ENCODE measurements at places on chromosomes 7 and 10.

GRCh38 chr7:77450054-77450453 is 33.9 kb upstream of the GSAP start:
- DNase-seq = no peak

DNA sequence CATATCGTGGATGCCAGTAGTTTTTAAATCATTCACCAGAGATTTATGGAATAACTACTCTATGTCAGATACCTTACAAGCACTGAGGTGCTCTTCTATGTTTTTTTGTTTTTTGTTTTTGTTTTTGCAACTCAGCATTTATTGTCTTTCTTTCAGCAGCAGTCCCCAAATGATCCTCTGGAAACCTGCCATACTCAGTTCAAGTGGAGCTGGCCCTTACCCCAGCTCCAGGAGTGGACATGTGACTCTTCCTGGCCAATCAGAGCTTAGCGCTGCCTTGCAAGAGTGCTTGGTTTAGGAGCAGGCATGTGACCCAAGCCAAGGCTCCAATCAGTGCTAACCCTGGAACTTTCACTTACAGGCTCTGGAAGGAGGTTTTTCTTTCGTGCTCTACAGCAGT is 356.6 kb upstream of the ZMIZ1 start:
- DNase-seq = no peak

GRCh38 chr7:41716691-41717090 is 13.8 kb upstream of the INHBA start:
- no peak for DNase-seq

DNA sequence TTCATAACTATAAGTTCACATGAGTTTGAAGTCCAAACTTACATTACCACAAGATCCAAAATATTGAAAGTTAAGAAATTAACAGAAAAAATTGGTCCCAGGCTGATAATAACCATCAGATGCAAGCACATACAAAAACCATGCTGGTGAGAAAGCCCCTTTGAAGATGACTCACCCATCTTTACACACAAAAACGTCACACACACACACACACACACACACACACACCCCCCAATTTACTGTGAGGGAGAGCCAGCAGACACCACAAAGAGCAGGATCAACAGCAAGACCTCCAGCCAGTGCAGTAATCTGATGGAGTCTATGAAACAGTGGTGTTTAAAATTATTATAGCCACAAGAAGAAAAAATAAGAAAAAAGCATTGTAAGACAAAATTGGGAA is 50.1 kb upstream of the DRGX start:
- no peak for DNase-seq

DNA sequence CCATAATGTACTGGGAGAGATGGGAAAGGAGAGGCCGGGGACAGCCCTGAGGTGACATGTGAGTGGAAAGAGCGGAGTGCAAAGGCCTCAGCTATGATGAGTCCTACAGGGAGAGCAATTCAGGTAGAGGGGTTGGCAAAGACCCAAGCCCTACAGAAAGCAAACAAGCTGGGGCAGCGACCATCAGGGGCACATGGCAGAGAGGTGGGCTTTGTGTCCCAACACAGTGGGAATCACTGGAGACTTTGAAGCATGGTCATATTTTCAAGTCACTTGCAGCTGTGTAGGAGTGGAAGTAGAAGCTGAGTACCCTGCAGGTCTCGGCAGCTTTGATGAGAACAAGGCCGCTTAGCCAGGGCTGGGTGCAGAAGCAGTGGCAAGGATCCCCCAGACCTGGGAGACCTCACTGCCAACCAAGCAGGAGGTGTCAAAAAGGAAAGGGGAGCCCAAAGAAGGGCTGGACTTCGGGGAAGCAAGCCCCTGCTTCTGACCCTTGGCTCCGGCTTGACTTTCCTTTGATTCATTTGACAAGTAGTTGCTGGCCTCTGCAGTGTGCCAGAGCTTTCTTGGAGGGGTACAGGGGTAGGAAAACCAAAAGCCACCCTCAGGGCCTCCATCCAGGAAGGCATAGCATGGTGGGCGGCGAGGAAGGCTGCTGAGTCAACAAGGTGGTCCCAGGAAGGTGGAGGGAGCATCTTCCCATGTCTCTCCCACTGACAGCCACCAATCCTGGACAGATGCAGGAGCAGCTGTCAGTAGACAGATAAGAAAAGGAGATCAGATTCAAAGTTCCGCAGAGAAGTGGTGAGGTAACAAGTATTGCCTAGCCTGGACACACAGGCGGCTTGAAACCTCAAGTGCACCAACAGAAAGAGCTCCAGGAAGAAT is 1.9 kb upstream of the PGAM2 start:
- no peak for DNase-seq

DNA sequence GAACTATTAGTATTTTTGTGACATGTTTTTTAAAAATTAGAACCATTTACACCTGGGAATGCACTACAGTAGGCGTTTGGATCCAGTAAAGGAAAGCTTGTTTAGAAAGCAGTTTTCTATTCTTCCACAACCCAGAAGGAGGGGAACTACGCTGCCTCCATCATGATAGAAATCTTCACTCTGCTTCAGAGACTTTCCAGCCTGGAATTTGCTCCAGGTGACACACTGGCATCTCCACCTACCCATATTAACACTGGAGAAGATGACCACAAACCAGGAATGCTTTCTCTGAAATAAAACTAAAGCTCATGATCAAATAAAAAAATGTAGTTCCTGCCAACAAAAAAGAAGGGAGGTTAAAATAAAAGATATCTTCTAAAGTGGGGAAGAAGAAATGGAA is 66.3 kb downstream of the ARHGAP22 start:
- no peak for DNase-seq

DNA sequence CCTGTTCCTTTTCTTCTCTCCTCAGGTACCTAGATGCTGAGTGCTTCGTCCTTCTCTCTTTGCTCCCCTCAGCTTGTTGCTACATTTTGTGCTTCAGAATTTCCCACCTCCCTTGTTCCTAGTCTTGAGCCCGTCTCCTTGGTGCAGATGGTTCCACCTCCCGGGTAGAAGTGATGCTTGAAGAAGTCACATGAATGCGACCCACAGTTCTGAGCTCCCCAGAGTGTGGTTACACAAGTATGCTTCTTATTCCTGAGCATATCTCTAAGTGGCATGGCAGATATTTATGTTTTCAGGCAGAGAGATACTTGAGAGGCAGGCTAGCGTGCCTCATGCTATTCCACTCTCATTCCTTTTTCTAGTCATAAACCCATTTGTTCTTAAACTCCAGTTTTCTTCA is 34.0 kb downstream of the INPP5F start:
- no peak for DNase-seq

DNA sequence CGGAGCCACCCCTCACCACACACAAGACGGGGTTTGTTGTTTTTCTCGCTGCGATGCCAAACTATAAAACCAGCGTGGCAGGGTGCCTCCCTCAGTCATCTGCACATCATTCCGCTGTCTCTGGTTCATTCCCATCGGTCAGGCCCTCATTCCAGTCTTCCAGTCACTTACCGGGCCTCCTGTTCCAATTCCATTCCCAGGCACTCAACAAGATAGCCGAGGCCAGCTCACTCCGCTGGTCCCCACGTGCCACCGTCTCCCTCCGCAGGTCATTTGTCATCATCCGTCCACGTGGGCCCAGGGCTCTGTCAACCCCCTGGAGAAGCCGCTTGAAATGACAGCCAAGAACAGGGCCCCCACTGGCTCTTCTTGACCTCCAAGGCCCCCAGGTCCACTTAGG is 6.1 kb upstream of the TMEM184A start:
- no peak for DNase-seq

- no peak for DNase-seq
Measured at GRCh38 chr7:20786049-20786412, 655 bp downstream of the SP8 start.

GRCh38 chr7:149289262-149289661 is 27.3 kb downstream of the ZNF783 start:
- no peak for DNase-seq

DNA sequence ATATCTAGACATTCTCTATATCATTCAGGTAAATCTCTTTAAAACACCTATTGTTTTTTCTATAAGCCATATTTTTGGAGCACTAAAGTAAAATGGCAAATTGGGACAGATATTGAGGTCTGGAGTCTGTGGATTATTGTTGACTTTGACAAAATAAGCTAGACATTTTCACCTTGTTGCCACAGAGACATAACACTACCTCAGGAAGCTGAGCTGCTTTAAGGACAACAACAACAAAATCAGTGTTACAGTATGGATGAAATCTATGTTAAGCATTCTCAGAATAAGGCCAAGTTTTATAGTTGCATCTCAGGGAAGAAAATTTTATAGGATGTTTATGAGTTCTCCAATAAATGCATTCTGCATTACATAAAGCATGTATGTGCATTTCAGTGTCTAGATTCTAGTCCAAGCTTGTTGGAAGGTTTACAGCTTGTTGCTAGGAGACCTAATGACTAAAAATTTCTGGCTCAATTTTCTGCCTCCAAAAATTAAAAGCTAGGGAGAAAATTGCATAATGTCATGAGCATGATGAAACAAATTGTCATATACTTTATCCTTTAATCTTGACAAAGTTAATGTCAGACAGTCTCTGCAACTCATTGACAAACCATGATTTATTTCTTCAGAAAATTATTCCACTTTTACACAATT is 18.3 kb downstream of the LIPM start:
- peak; percentile 26 for DNase-seq

DNA sequence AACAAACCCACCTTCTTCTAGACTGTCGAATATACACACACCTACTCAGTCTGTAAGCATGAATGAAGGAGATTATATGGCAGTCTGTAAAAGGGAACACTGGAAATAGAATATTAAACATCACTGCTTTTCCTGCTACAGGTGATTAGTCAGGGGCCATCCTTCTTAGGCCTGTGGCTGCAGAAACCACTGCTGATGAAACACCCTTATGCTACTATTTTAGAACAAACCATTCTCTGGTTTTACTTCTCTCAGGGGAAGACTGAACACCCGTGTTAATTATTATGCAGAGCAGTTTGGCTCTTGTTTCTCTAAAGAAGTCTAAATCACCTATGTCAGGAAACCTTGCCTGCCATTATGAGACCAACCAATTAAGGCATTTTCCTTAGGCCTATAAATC is 351.1 kb upstream of the KLF6 start:
- no peak for DNase-seq
